Hepatocyte (in vitro differentiated cells): ENCODE measurements at places on chromosomes 5 and 9. TPM values are rescaled to one million over a fixed set of nuclear protein-coding genes. Genes with fewer than 3 reads are reported as not detected.

DNA sequence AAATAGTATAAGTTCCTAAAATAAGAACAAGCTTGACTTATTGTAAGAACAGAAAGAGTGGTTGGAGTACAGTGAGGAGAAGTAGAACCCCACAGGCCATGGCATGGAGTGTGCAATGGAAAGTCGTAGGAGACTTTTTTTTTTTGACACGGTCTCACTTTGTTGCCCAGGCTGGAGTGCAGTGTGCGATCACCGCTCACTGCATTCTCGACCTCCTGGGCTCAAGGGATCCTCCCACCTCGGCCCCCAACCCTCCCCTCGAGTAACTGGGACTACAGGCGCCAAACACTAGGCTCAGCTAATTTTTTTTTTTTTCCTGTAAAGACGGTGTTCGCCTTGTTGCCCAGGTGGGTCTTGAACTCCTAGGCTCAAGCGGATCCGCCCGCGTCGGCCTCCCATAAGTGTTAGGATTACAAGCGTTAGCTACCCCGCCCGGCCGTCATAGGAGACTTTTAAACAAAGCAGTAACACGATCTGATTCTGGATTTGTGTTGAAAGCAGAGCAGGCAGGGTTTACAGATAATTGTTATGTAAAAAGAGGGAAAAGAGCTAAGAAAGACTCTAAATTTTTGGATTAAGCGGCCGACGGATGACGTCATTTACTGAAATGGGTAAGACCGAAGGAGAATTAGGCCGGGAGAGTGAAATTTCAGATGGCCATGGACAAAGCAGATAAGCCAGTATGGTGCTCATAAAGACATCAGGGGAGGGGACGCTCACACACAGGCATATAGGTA, 752 bp downstream of the TSTD2 start:
- DNase-seq = peak; percentile 78

DNA sequence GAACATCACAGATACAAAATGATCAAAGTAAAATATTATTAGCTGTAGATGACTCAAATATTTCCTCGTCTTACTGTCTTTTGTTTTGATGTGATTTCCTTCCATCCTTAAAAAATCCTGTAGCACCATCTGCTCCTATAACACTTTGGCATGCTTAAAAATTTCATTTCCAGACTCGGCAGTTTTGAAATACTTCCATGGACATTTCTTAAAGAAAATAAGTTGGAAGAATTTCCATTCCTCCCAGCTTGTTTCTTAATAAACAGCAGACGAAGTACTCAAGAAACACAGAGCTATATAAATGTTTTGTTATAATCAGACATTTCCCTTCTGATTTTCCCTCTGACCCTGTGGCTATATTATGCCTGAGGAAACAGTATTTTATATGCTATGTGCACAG, 41.2 kb upstream of the SVEP1 start:
- no peak for DNase-seq

DNA sequence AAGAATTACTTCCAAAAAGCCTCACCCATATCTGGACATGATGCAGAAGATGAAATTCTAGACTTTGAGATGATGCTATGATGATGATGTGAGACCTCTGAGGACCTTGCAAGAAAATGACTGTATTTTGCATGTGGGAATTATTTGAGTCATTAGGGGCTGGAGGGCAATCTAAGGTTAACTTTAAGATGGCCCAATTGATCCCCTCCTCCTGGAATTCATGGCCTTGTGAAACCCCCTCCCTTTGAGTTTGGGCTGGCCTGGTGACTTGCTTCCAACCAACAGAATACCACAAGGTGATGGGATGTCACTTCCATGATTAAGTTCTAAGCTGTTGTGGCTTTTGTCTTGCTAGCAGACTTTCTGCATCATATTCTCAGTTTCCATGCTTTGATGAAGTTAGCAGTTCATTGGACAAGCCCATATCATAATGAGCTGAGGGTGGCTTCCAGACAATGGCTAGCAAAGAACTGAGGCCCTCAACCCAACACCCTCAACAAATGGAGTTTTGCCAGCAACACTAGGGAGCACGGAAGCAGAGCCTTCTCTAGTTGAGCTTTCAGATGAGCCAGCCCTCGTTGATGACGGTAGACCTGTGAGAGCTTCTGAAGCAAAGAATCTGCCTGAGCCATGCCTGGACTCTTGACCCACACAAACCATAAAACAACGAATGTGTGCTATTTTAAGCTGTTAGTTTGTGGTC, 7.4 kb upstream of the AMACR start:
- peak; percentile 57 for DNase-seq

DNA sequence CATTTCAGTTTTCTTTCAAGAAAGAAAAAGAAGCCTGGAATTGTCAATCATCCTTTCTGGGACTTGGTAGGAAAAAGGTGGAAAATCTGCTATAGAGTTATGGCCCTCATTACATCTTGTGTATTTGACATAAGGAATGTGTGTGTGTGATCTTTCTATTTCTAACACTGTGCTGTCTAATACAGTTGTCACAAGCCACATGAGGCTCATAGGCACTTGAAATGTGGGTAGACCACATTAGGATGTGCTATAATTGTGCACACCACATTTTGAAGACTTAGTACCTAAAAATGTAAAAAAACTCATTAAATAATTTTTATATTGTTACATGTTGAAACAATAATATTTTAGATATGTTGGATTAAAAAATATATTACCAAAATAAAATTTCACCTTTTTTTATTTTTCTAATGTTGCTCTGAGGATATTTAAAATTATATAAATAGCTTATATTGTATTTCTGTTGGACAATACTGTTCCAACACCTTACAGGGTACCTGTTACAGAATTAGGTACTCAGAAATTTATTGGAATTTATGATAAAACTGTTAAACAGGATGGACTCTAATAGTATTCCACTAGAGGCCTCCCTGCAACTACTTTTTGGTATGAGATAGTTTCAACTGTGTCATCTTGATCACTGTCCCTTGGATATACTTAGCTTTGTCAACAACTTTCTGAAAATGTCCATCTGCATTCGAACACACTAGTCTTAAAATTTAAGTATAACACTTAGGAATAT, 18.4 kb downstream of the MSANTD3 start:
- no peak for DNase-seq

The IGFBPL1 gene
- 4.0 and 9.8 TPM in 2 replicates for total RNA-seq

The OBP2B gene
- total RNA-seq = not detected in 2 replicates
